ENCODE measurements at places on chromosomes 3 and 15.

DNA sequence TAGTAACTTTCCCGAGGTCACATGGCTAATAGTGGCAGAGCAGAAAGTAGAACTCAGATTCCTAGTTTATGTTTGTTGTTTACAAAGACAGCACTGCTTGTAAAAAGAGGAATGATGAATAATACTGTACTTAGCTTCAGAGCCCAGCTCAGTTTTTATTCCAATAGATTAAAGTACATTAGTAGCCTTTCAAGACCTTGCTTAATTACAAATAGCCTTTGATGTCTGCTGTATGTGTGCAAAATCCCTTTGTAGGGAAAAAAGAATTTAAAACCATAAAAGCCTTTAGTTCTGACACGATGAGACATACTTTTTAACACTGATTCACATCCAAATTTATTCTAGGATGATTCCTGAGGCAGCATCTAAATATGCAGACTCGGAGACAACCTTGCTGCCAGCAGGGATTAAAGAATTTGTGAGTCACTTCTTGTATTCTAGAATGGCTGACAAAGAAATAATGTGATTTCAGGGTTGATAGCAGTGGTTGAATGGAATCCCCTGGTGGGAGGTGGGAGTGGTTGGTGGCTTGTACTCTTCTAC lies 324.2 kb upstream of the TGFBR2 start:
- DNase-seq: peak; percentile 87

- DNase-seq: peak; percentile 55
Observed at GRCh38 chr3:128112357-128112968, 11.1 kb downstream of the RUVBL1 start.

DNA sequence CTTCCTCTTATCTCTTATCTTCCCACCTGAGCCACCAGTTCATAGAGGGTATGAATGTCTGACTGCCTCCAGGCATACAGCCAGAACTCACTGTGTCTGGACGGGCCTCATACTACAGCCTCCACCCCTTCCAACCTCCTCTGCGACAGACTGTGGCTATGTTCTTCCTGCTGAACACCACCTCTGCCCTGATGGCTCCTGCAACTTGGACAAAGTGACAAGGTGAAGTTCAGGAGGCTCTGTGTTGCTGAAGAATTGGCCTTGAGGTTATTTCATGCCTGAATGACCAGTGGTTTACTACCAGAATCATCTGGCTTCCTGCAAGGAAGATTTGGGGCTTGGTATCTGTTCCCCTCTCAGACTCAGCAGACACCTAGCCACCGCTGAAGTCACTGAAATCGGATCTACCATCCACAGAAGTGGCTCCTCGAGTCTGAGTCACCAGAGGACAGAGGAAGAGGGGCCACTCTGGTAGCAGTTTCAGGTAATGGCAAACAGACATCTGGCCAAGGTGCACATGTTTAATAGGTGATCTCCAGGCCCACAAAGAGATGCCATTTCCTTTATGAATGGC lies 14.2 kb upstream of the ULK3 start:
- no peak for DNase-seq

DNA sequence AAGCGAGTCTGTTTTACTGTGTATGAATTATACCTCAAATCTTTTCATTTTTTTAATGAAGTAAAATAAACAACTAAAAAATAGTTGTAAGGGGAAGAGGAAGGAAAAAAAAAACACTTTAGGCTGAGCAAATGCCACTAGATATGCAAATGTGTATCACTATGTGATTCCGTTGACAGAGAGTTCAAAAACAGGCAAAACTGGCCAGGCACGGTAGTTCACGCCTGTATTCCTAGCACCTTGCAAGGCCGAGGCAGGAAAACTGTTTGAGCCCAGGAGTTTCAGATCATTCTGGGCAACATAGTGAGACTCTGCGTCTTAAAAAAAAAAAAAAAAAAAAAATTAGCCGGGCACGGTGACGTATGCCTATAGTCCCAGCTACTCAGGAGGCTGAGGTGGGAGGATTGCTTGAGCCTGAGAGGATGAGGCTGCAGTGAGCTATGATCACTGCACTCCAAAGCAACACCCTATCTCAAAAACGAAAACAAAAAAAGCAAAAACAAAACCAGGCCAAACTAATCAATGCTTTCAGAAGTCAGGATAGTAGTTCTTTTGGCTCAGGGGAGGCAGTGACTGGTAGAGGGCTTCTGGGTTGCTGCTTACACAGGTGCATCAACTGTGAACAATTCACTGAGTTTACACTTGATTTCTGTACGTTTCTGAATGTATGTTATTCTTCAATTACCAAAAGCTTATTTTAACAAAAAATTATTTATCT lies 7.4 kb downstream of the PRC1 start:
- no peak for DNase-seq

GRCh38 chr3:90041995-90042394 lies 934.6 kb downstream of the EPHA3 start:
- DNase-seq: no peak

GRCh38 chr3:178385280-178385952 lies 150.8 kb upstream of the KCNMB2 start:
- DNase-seq: peak; percentile 42

GRCh38 chr3:196192036-196192523 lies 19.1 kb downstream of the ZDHHC19 start:
- DNase-seq: no peak

GRCh38 chr15:57348081-57348480 lies 28.2 kb upstream of the CGNL1 start:
- DNase-seq: no peak

- no peak for DNase-seq
Observed at GRCh38 chr15:89426500-89426899, 69.9 kb downstream of the RHCG start.

- DNase-seq: no peak
Observed at GRCh38 chr3:141863491-141863890, 13.0 kb upstream of the ATP1B3 start.

- DNase-seq: no peak
Observed at GRCh38 chr3:186166491-186167288, 57.8 kb upstream of the ETV5 start.

GRCh38 chr3:186185194-186185787 lies 76.4 kb upstream of the ETV5 start:
- DNase-seq: no peak

DNA sequence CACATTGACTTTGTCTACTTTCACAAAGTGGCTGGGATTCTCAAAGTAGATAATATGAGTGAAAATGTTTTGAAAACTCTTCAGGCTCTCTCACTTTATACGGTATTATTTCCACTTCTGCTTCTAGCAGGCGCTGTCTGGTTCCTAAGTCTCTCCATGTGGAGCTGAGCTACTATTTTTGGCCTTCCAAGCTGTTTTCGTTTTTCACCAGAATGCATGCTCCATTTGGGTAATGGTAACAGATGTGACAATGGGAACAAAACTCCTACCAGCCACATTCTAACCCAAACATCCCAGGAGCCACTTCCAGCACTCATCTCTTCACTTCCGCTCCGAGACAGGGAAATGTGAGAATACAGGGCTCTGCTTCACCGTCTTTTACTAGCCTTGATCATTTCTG lies 586.7 kb downstream of the NTRK3 start:
- DNase-seq: no peak

- DNase-seq: peak; percentile 97
Observed at GRCh38 chr3:192879346-192880031, 38.2 kb downstream of the MB21D2 start.

DNA sequence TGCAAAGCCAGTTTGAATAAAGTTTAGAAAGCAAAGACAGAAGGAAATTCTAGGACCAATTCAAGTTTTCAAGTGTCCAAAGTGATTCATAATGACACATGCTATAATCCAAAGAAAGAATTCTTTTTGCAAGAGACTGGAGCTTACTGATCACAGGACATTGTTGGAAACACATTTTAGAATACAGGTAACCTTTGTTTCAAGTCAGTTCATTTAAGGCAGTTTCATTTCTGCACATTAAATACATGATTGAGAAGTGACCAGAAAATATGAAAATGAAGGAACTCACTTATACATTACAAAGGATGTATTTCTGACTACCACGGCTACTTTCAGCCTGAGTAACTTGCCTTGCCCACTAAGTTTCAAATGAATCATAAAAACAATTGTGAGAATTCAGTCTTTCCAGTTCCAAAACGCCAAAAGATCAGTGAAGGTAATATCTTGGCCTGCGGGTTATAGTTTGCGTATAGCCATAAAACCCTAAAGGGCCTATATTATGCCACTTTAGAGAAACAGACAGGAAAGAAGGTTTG lies 48.7 kb downstream of the PRICKLE2 start:
- no peak for DNase-seq

- DNase-seq: peak; percentile 67
Observed at GRCh38 chr3:138381950-138382715, 33.8 kb downstream of the MRAS start.

- no peak for DNase-seq
Observed at GRCh38 chr3:112514527-112515128, 15.4 kb upstream of the BTLA start.

DNA sequence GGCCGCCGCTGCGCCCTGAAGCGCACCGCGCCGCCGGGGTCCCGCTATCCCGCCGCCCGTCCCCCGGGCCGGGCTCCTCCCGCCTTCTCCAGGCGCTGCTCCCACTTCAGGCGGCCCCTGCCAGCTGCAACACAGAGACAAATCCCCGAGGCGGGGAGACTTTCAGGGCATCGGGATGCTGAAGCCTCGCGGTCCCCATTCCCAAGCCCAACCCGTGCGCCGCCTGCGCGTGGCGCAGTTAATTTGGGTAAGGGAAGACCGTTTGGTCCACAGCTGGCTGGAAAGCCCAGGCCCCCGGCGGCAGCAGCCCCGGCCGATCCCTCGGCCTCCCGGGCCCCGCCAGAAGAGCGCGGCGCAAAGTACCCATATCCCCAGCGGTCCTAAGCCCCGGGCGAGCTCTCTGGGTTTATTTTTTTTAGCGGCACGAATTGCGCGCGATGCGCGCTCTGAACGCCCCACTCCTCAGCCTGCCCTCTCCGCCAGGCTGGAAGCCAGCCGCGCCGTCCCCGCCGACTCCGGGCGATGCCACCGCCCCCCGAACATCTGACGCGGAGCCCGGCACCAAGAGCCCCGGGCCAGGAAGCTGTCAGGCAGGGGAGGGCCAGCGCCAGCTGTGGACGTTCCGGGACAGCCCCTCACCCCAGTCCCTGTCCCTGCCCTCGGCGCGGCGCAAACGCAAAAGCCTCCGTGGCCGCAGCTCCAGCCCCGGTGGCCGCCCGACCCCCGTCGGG lies 517 bp downstream of the FBN1 start:
- DNase-seq: peak; percentile 37

DNA sequence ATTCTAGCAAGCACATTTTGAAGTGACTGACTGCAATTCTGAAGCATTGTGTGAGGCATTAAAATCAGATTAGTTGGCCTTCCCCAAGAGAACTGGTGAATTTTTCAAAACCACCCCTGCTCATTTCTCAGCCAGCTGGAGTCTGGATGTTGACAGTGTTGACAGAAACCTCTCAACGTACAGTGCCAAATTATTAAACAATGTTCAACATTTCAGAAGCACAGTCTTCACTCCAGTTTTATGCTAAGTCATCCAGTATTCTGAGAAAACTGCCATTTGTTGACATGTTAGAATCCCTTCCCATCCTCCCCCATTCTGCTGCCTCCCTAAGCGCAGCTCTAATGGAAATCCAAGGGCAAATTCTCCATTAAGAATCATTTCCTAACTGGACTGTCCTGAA lies 369.3 kb upstream of the TRIM42 start:
- no peak for DNase-seq

DNA sequence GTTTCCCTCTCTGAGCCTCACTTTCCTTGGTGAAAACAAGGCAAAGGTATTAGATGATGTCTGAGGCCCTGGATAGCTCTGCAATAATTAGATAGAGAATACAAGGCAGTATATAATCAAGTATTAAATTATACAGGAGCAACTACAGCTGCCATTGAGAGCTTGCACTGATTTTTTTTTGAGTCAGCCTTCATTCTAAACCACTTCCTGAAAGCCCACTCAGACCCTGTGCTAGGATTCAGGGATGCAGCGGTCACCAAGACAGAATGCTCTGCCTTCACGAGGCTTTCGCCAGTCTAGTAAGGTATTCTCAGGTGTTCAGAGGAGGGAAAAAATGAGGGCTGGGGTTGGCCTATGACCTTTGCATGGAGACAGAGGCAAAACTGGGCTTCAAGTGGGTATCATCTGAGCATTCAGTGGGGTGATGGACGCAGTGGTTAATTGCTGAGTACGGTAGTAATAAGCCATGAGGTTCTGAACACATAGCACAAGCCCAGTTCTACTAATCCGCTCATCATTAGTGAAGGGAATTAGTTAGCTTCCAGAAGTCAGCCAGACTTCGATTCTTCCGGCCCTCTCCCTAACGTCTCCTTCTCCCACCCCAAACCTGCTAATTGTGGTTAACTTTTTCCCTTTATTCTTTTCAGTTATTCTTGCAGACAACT lies 3.6 kb downstream of the VGLL4 start:
- DNase-seq: no peak

DNA sequence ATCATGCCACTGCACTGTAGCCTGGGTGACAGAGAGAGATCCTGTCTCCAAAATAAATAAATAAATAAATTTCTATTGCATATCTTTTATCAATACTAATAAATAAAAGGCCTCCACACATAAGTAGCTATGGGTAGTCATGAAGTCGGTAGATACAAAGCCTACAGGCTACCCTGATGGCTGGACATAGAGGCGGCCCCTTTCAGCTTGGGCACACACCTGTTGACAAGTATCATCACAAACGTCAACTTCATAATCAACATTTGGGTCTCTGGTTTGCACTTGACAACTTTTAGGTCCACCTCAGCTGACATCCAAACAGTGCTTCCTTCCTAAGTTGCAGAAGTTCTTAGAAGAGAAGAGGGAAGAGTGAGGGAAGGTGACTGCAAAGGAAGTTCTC lies 53.4 kb downstream of the ITGA11 start:
- no peak for DNase-seq

DNA sequence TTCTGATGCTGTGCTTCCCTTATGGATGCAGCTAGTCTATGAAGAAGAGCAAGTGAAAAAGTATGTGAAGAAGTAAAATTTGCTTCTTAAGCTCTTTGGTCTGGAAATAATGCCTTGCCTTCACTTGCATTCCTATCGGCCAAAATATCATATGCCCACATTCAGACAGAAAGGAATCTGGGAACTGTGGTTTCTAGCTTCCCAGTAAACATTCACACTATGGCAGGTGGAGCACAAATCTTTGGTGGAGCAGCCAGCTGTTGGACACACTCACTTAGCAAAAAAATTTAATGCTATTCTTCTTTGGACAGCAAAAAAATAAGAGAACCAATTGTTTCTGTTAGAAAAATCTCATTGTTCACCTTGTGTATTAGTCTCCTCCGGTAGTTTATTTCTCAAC lies 12.3 kb upstream of the COL6A6 start:
- no peak for DNase-seq

GRCh38 chr3:15385901-15386653 lies 41.3 kb downstream of the METTL6 start:
- no peak for DNase-seq

- no peak for DNase-seq
Observed at GRCh38 chr3:194488055-194488742, 1.4 kb upstream of the ATP13A3 start.

GRCh38 chr15:87871731-87872320 lies 384.7 kb downstream of the NTRK3 start:
- peak; percentile 18 for DNase-seq

Measured in AG08395 (cell line).